ENCODE measurements at places on chromosomes 2 and 18.

DNA sequence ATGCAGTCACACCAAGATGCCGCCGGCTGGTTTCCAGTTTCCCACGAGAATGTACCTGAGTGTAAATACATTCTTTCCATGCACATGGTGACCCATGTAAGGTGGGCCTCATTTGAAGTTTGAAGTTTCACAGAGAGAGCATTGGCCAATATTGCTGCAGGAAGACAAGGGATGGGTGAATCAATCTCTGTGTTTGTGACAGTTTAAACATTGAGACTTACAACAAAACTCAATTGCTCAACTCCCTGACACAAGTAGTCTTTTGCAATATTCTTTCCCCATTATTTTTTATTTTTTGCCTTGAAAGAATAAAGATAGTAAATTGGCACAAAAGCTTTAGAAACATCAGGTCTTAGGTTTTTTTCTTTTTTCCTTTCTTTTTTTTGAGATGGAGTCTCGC lies 5.1 kb downstream of the SERPINB2 start:
- no peak for DNase-seq

- DNase-seq: no peak
Observed at GRCh38 chr2:177355874-177356273, 36.7 kb upstream of the AGPS start.

- no peak for DNase-seq
Observed at GRCh38 chr2:156164091-156164720, 168.3 kb downstream of the NR4A2 start.

GRCh38 chr2:49687918-49688317 lies 533.6 kb upstream of the FSHR start:
- no peak for DNase-seq

DNA sequence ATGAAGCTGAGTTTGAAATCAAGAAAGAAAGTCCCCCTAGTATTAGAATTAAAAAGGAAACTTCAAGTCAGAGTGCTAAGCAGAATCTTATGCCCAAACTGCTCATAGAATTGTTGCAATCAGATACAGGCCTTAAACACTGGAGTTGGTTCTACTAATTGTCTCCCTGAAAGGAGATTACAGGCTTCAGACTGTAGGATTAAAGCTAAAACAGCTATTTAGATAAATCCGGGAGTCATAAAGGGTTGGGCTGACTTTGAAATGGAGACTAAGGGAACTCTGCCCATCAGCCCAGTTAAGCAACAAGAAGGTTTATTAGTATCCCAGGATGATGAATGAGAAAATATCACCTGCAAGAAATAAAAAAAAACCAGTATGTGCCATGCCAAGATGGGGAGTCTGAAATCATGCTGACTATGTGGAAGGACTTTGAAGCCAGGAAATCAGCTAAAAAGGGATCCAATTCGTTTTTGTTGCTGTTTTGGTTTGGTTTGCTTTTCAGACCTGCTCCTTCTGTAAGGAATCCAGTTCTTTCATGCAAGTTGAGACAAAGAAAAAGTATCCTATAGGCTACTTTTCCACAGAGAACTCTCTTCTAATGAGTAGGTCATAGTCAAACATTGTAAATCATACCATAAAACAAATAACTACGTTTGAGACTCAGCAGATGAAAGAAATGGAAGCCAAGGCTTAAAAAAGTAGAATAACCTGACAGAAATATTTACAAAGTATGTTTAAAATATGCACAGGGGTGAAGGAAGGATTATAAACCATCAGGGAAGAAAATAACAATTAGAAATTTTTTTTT lies 37.6 kb upstream of the MSTN start:
- DNase-seq: no peak

GRCh38 chr2:151347294-151347693 lies 10.1 kb upstream of the TNFAIP6 start:
- no peak for DNase-seq

DNA sequence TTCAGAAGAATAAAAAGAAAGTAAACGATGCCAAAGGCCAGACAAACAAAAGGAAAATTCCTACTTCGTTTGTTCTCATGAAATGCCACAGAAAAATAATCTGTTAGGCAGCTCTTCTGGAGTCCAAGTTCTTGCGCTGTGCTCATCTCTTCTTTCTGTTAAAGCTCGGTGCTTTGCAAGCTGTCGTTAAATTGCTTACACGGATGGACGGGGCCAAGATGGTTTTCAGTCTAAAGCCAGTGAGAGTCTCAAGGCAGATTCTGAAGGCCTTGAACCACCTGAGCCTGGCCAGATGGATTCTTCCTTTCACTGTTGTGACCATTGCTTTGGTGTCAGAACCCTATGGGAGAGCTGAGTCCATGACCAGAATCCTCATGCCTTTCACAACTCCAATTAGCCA lies 97.6 kb upstream of the RMDN2 start:
- DNase-seq: no peak

DNA sequence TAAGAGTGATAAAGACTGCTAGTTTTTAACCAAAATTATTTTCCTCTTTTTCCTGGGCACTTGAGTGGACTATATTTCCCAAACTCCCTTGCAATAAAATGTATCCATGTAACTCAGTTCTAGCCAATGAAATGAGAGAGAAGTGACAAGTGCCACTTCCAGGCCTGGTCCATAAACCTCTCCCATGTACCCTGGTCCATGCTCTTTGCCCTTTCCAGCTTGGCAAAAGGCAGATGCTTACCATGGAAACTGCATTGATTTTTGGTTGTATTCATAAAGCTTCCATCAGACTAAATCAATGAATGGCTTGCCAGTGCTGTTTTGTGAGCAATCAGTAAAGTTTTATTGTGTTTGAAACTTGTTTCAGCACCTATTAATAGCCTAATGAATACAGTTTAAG lies 229.3 kb downstream of the TNS1 start:
- no peak for DNase-seq
